NCI-H2227 treated with DMSO at 0.1 percent for 48 hours (cell line): ENCODE measurements at places on chromosomes 3 and 15.

GRCh38 chr3:147387885-147388699 is 18.3 kb downstream of the ZIC4 start:
- no peak for DNase-seq

DNA sequence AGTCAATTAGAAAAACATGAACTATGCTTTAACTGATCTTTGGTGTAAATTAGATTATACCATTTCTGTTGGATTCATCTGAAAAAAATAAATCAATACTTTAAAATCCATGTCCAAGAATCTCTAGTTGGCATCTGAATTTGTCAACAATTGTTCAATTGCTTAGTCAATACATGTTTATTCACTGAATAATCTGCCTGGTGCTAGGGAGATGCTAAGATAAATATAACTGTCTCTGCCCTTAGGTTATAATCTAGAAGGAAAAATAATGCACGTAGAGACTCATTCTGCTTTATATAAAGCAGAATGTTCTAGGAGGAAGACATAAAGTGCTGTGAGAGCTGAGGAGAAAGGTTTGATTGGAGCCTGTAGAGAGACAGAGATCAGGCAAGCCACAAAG is 537.2 kb upstream of the IL12A start:
- DNase-seq, result no peak

- DNase-seq, result no peak
Observed at GRCh38 chr15:96345560-96346399, 15.3 kb downstream of the NR2F2 start.

DNA sequence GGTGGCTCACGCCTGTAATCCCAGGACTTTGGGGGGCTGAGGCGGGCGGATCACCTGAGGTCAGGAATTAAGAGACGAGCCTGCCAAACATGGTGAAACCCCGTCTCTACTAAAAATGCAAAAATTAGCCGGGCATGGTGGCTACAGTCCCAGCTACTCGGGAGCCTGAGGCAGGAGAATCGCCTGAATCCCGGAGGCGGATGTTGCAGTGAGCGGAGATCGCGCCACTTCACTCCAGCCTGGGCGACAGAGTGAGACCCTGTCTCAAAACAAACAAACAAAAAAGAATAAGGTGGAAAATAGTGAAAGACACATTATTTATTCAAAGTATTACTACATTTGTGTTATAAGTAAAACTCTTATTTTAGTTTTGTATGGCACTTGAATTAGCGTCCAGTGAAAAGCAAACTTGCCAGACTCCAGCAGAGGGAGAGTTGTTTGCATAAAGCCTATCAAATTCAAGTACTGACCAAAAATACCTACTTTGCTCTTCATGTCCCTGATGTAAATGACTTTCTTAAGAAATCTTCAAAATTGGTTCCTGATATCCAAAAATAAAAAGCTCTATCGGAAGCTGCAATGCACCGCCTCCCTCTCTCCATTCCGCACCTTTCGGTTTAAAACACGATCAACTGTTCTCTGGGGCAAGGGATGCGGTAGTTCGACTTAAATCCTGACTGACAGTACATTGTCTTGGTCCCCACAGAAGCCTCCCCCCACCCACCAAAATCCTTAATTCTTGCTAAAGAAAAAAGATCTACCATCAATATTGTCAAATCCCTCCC is 1.2 kb downstream of the TRPM7 start:
- DNase-seq, result no peak

- DNase-seq, result no peak
Observed at GRCh38 chr15:51094606-51095569, at the start of gene TNFAIP8L3. TNFAIP8L3 (minus strand) TSS chr15:51094906; CDS start chr15:51094595, 311 bp downstream.

DNA sequence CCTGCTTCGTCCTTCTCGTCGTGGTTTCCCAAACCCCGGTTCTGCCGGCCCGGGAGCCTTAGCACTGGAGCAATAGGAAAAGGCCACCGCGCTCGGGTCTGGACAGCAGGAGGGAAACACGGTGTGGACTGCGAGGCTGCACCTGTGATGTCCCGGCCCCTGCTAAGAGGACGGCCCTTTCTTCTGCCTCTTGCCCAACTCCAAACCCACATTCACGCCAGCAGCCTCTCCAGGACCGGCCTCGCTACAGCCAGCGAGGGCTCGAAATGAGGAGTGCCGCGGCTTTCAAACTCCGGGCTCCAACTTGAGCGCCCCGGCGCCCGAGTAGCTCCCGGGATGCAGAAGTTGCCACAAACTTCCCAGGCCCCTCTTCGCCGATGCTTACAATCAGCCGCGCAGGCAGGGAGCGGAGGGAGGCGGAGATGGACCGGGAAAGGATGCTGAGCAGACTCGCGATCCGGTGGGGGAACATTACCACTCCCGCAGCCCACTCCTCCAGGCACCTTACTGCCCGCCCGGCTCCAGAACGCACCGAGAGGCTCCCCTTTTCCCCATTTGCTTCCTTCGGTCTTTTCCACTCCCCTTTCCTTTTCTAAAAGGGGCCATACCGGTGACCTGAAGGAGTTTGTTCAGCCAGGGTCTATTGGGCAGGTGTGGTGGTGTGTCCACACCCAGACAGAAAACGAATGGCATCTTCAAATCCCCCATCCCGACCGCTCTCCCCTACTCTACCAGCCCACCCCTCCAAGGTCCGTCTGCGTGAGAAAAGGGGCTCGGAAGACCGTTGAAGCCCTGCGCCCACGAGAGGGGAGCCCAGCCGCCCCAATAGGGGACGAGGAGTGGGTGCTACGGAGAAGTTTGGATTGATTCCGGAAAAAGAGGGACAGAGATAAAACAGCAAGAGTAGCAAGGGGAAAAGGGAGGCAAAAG is 18.8 kb upstream of the SATB1 start:
- DNase-seq, result no peak

- DNase-seq, result no peak
Observed at GRCh38 chr3:159776779-159777178, 211.9 kb upstream of the IL12A start.

GRCh38 chr15:83581381-83581780 is 72.5 kb upstream of the ADAMTSL3 start:
- no peak for DNase-seq

- no peak for DNase-seq
Observed at GRCh38 chr3:10185804-10186762, 21.4 kb downstream of the IRAK2 start.

DNA sequence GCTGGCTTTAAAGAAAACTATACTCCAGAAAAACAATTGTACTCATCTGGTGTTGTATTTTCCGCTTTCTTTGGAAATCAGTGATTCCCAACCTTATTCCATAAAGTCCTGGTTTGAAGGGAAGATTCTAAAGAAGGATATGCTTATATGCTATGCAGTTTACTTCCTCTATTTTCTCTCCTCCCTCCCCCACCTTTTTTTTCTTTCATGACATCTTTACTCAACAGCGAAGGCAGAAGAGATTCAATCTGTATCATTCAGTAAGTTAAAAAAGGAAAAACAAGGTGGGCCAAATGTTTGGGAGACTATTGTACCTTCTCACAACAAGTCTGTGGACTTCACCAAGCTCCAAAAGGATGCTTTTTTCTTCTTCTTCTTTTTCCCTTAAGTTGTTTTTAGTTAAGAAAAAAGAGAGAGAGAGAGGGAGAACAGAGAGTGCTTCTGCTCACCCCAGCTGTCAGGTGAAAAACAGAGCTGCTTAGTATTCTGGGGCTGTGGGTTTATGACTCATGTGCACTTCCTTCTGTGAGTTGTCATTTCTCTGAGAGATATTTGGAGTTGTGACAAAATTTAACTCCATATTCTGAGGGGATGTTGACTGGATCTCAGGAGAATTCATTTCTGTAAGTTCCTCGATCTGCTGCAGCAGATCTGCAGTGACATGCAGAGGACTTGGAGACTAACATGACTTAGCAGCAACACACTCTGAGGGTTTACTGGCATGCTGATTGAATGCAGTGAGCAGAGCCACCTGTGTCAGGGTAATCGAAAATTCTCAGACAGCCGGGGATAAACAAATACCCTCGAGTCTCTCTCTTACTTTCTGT is 70.7 kb downstream of the SSR3 start:
- DNase-seq, result no peak

GRCh38 chr15:52113708-52114107 is 1.1 kb upstream of the BCL2L10 start:
- no peak for DNase-seq

GRCh38 chr3:52067526-52067925 is 11.2 kb upstream of the DUSP7 start:
- DNase-seq, result no peak

- no peak for DNase-seq
Observed at GRCh38 chr3:134754768-134755559, 40.1 kb upstream of the EPHB1 start.

- no peak for DNase-seq
Observed at GRCh38 chr3:25542492-25543039, 114.5 kb downstream of the RARB start.

DNA sequence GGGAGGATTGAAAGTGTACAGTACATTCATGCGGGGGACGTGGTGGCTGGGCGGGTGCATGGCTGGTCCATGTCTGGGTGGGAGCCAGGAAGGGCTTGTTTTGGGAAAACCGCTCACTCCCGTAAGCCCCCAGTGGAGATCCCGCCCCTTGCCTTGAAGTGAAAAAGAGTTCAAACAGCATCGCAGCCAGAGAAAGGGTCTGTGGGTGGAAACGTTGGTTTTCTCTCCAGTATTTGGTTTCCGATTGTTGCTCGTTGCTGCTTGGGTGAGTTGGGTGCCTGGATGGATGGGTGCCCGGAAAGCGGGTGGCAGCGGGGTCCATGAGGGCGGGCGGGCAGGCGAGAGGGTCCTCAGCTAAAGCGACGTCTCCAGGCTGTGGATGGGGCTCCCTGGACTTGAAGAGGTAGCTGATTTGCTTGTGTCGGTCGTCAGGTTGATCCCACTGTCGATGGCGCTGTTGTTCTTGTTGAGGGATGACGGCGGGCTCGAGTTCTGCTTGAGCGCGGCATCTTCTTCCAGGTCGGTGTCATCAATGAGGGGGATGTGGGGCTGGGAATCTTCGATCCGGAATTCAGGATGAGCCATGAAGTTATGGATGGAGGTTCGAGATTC is 7.7 kb upstream of the SEC13 start:
- DNase-seq, result no peak

- no peak for DNase-seq
Observed at GRCh38 chr3:111904376-111905241, 45.5 kb downstream of the PHLDB2 start.

DNA sequence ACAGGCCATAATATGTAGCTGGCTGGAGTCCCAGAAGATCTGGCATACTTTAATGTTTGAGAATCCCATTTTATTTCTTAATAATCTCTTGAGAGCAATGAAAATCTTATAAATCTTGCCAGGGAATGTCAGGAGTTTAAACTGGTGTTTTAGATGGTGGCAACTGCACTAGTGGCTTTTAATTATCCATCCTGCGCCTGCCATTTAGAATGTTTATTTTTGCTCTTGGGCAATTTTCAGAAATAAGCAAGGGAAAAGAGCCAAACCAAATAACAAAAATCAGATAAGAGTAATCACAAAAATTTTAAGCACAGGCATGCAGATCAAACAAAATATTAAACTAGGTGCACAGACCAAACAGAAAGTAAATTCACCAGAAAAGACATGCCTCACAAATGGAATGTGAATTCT is 41.9 kb upstream of the UBP1 start:
- DNase-seq, result no peak

- DNase-seq, result no peak
Observed at GRCh38 chr3:177594096-177594495, 396.8 kb upstream of the TBL1XR1 start.

- DNase-seq, result no peak
Observed at GRCh38 chr3:59266551-59266950, 216.7 kb upstream of the CFAP20DC start.

DNA sequence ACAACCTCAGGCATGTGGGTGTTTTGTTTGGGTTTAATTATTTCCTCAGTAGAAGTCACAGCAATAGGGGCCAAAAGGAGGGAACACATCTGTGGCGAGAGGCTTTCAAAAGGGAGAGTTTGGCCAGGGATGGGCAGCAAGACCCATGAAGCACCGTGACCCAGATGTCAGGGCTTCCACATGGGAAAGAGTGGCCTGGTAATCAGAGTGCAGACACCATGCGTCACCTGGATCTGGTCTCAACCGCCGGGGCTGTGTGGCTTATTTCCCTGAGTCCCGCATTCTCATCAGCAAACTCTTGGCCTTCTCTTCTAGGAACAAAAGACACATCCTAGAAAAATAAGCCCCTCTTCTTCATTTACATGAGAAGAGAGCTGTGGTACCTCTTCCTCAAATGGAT is 12.4 kb upstream of the MUSTN1 start:
- no peak for DNase-seq

GRCh38 chr3:47413751-47414150 is 32.9 kb downstream of the PTPN23 start:
- no peak for DNase-seq

DNA sequence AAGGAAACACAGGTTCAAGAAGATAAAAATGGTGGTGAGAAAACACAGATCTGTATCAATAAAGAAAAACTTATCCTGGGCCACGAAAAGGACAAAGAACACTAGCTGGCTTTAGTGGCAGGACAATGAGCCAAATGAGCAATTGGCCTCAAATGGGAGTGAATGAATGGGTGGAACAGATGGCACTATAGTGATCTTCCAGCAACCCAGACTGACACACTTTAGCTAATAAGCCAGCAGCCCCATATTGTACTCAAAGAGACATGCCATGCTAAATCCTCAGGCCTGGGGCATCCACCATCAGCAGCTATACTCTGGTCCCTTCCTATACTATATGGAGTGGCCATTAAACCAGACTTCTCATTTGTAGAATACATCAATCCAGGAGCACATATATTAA is 60.0 kb upstream of the GADL1 start:
- no peak for DNase-seq
